Foreskin keratinocyte (primary cell): ENCODE measurements at places on chromosomes 13 and 19. TPM values are rescaled to one million over a fixed set of nuclear protein-coding genes. Genes with fewer than 3 reads are reported as not detected.

GRCh38 chr13:94859278-94859691 is 146.9 kb upstream of the SOX21 start:
- DNase-seq = no peak

- DNase-seq = peak; percentile 31
Observed at GRCh38 chr19:2887391-2887914, 13.3 kb upstream of the ZNF57 start.

GRCh38 chr13:35474496-35475211 is 1.8 kb downstream of the MAB21L1 start:
- no peak for DNase-seq

- no peak for DNase-seq
Observed at GRCh38 chr13:48281556-48281955, 22.0 kb upstream of the RB1 start.

DNA sequence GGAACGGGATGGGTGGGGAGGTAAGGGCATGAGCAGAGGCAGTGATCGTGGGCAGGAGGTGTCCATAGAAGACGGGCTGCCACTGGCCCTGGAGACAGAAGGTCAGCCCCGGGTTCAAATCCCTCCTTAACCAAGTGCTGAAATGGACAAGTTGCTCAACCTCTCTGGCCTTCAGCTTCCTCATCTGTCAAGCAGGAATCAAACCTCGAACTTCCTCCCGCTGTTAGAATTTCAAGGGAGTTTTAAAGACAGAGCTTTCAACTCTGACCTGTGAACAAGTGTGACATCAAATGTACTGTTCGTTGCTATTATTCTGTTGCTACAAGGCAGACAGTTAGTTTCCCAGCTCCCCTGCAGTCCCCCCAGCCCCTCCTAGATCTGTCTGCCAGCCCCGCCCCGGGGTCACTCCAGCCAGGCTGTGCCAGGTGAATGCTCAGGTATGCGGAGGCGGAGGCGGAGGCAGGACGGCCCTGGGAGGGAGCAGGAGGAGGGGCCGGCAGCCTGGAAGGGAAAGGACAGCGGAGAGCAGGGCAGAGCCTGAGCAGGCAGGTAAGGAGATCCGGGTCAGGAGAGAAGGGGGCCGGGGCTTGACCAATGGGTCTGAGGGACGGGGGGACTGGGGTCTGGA is at the start of gene EPS8L1:
TSS of gene EPS8L1 (plus strand) at position 499 of the 628 bp plus-strand sequence. CDS start 576 bp downstream, outside the sequence.
- DNase-seq = peak; percentile 57

GRCh38 chr19:39738814-39739213 is 985 bp upstream of the CLC start:
- no peak for DNase-seq

The ZNF575 gene
- 0.37 and 0.42 TPM in 2 replicates for total RNA-seq

The FCGBP gene
- under 0.01 and 0.20 TPM in 2 replicates for total RNA-seq

The STOML3 gene
- not detected in 2 replicates for total RNA-seq
